Motor neuron (in vitro differentiated cells): ENCODE measurements at places on chromosomes 2 and 18. TPM values are rescaled to one million over a fixed set of nuclear protein-coding genes. Genes with fewer than 3 reads are reported as not detected.

The LOXHD1 gene
- 0.06 TPM in 1 of 2 replicates, not detected in the other for total RNA-seq

The CFAP65 gene
- total RNA-seq = 0.49 and 2.0 TPM in 2 replicates

The DNAH7 gene
- 0.96 and 1.3 TPM in 2 replicates for total RNA-seq

The SERPINB4 gene
- total RNA-seq = not detected in 2 replicates

The ALLC gene
- 0.82 and 1.1 TPM in 2 replicates for total RNA-seq

The FBLN7 gene
- 0.29 and 0.82 TPM in 2 replicates for total RNA-seq

The DYNAP gene
- total RNA-seq = 0.29 and 0.43 TPM in 2 replicates
